ENCODE measurements at places on chromosomes 1 and 21.

- no peaks in the 10 kb centered on the region for H3K27me3 ChIP-seq
- no peaks in the 10 kb centered on the region for H3K36me3 ChIP-seq
- peak overlapping the region; percentile 83 for H3K27ac ChIP-seq
Observed at GRCh38 chr1:84582802-84583587, 8.8 kb upstream of the CTBS start.

DNA sequence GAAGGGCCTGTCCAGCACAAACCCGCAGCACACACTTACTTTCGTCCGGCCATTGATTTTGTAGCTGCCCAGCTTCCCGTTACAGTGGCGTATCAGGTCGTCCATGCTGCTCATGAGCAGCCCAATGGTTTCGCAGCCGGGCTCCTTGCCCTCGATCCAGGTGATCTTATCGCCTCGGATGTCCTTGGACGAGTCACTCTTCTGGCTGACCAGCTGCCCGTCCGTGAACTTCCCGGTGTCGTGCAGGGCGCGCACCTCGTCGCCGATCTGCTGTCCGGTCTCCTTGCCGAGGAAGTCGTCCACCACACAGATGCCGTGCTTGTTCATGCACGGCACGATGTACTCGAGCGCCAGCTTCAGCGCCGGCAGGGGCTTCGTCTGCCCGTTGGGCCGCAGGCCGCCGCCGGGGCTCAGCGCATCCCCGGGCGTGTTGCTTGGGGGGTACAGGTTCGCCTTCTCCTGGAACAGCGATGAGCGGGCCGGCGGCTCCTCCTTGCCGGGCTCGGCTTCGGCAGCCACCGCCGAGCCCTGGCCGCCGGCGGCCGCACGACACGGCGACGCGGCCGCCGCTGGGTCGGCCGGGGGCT lies 1.0 kb downstream of the EGLN1 start:
- H3K27me3 ChIP-seq, result no peaks in the 10 kb centered on the region
- DNase-seq, result no peak
- peak overlapping the region; percentile 86 for H3K4me3 ChIP-seq
- peak overlapping the region; percentile 88 for H3K27ac ChIP-seq
- H3K4me1 ChIP-seq, result peaks cover 50% of the 10 kb centered on the region

- no peaks in the 10 kb centered on the region for H3K27me3 ChIP-seq
- no peak for DNase-seq
- H3K27ac ChIP-seq, result peak overlapping the region; percentile 95
- peaks cover 36% of the 10 kb centered on the region for H3K4me1 ChIP-seq
Observed at GRCh38 chr1:61337441-61337951, 255.1 kb downstream of the NFIA start.

- H3K27me3 ChIP-seq, result peaks cover 66% of the 10 kb centered on the region
- peaks cover 11% of the 10 kb centered on the region for H3K4me1 ChIP-seq
- no peak overlapping the region for H3K4me3 ChIP-seq
- no peak overlapping the region for H3K27ac ChIP-seq
- no peak for DNase-seq
- H3K36me3 ChIP-seq, result no peaks in the 10 kb centered on the region
Observed at GRCh38 chr1:213979751-213980586, 7.8 kb upstream of the PROX1 start.

DNA sequence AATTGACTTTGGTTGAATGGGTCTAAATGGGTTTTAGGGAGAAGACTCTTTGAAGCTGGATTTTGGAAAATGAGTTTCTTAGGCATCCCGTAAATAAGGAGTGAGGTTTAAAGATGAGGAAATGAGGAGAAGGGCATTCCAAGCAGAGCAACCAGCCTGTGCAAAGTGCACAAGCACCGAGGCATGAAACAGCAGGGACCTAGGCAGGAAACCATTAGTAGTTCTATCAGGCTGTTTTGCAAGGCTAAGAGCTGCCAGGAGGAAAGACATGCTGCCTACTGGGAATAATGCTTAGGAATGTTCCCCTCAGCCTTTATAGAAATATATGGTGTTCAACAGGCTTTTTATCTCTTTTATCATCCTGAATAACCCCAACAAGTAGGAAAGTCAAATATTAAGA lies 153.1 kb upstream of the FGGY start:
- no peak for DNase-seq
- H3K4me3 ChIP-seq, result no peak overlapping the region
- H3K27ac ChIP-seq, result peak overlapping the region; percentile 77
- H3K27me3 ChIP-seq, result no peaks in the 10 kb centered on the region
- H3K36me3 ChIP-seq, result no peaks in the 10 kb centered on the region

DNA sequence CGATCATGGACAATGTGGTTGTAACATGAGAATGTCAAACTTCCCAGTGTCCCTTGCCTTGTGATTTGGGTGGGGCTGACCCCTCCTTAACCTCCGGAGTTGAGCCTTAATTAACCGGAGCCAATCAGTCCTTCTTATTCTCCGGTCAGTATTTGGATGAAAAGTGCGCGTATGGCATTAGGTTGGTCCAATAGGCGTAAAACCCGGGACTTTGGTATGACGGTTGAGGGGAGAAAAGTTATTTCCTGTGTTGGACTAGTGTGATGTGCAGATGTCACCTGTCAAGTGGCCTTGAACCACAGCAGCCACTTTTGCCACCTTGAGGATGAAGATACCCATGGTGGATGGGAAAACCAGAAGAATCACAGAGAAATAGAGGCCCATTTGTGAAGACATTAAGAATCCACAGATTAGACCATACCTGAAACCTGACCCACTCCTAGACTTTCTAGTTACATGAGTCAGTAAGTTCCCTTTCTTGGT lies 5.1 kb downstream of the PAFAH2 start:
- peaks cover 8% of the 10 kb centered on the region for H3K4me1 ChIP-seq
- no peak for DNase-seq
- peaks cover 2% of the 10 kb centered on the region for H3K36me3 ChIP-seq
- no peak overlapping the region for H3K4me3 ChIP-seq
- H3K27ac ChIP-seq, result no peak overlapping the region

- DNase-seq, result no peak
- H3K36me3 ChIP-seq, result peaks cover 22% of the 10 kb centered on the region
- no peak overlapping the region for H3K4me3 ChIP-seq
Observed at GRCh38 chr1:229288516-229288915, 17.6 kb downstream of the RAB4A start.

GRCh38 chr1:23741609-23742008 lies 1.7 kb upstream of the ELOA start:
- H3K4me3 ChIP-seq, result peak overlapping the region; percentile 82
- no peak overlapping the region for H3K27ac ChIP-seq
- H3K27me3 ChIP-seq, result no peaks in the 10 kb centered on the region
- peaks cover 29% of the 10 kb centered on the region for H3K4me1 ChIP-seq
- DNase-seq, result no peak
- peaks cover 1% of the 10 kb centered on the region for H3K36me3 ChIP-seq

DNA sequence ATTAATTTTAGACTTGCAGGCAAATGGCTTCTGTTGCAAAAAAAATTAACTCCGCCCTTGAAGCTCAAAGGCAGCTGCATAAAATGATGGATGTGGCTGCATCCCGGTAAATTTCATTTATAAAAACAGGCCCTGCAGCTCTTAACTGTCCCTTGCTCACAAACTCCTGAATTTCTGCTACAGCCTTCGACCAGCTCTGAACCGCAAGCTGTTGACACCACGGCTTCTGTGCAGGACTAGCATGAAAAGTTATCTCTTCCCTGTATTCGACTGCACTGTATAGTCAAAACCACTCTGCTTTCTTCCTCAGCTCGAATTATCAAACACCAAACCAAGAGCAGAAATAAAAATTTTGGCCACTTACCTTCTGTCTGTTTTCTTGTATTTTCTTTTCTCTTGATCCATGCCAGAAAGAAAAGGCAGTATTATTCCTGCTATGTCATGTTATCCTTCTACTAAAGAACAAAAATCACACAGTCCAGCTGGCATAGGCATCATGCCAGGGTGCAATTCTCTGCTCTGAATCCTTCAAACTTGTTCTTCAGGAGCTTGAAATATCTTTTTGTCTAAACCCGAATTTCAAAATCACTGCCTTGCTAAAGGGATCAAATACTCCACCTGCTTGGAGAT lies 195.5 kb upstream of the NCAM2 start:
- no peaks in the 10 kb centered on the region for H3K36me3 ChIP-seq
- H3K27me3 ChIP-seq, result peaks cover 5% of the 10 kb centered on the region
- H3K4me1 ChIP-seq, result peaks cover 9% of the 10 kb centered on the region
- no peak for DNase-seq
- no peak overlapping the region for H3K4me3 ChIP-seq
- H3K27ac ChIP-seq, result no peak overlapping the region

DNA sequence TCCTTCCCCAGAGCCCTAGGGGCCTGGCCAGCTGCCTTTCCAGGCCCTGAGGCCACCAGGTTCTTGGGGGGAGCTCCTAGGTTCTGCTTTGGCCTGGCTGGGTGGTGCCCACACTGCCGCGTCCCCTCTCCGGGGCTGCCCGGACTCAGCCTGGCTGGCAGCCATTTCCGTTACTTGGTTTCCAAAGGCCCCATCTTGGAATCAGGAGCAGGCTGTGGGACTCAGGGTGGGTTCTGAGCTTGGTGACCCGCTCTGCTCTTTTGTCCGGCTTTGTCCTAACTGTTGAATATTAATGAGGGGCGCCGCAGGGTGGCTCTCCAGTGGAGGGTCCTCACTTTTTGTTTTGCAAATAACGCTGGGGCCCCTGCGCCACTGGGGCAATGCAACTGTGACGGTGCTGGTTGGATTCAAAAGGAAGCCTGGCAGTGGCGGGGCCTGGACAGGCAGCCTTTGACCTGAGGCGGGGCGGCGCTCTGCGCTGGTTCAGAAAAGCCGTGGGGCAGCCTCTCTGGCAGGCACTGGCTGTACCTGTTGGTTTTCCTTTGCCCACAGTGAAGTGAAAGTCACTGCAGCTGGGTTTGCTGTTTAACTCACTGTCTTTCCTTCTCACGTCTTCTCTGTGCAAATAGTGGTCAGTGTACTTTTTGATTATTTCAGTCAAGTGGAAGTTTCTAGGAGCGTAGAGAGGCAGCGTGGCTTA lies 20.2 kb downstream of the SKI start:
- no peak overlapping the region for H3K4me3 ChIP-seq
- H3K27me3 ChIP-seq, result no peaks in the 10 kb centered on the region
- peaks cover 61% of the 10 kb centered on the region for H3K4me1 ChIP-seq
- peak overlapping the region; percentile 59 for H3K27ac ChIP-seq
- DNase-seq, result no peak

GRCh38 chr1:178209935-178210334 lies 116.0 kb downstream of the RASAL2 start:
- H3K27ac ChIP-seq, result no peak overlapping the region
- H3K27me3 ChIP-seq, result no peaks in the 10 kb centered on the region
- no peaks in the 10 kb centered on the region for H3K4me1 ChIP-seq
- H3K36me3 ChIP-seq, result peaks cover 39% of the 10 kb centered on the region

DNA sequence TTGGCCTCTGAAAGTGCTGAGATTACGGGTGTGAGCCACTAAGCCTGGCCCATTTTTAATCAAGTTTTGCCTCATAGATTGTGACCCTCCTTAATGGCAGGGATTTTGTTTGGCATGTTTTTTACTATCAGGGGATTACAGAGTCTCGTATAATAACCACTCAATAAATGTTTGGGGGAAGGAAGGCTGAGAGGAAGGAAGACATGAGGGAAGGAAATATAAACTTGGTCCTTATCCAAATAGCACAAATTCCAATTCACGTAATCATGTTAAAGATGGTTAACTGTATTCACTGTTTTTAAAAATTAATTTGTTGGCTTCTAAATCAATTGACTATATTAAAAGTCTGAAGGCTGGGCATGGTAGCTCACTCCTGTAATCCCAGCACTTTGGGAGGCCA lies 30.9 kb upstream of the SERTAD4 start:
- no peaks in the 10 kb centered on the region for H3K36me3 ChIP-seq
- no peak overlapping the region for H3K4me3 ChIP-seq
- no peak overlapping the region for H3K27ac ChIP-seq
- H3K4me1 ChIP-seq, result peaks cover 2% of the 10 kb centered on the region
- no peak for DNase-seq
- H3K27me3 ChIP-seq, result no peaks in the 10 kb centered on the region

- H3K27me3 ChIP-seq, result no peaks in the 10 kb centered on the region
- H3K4me1 ChIP-seq, result no peaks in the 10 kb centered on the region
- peaks cover 2% of the 10 kb centered on the region for H3K36me3 ChIP-seq
- no peak overlapping the region for H3K27ac ChIP-seq
- no peak overlapping the region for H3K4me3 ChIP-seq
Observed at GRCh38 chr1:68470388-68470970, 20.7 kb upstream of the RPE65 start.

- H3K4me1 ChIP-seq, result peaks cover 2% of the 10 kb centered on the region
- no peaks in the 10 kb centered on the region for H3K27me3 ChIP-seq
- no peak overlapping the region for H3K27ac ChIP-seq
Observed at GRCh38 chr1:116020668-116021272, 44.5 kb downstream of the SLC22A15 start.

DNA sequence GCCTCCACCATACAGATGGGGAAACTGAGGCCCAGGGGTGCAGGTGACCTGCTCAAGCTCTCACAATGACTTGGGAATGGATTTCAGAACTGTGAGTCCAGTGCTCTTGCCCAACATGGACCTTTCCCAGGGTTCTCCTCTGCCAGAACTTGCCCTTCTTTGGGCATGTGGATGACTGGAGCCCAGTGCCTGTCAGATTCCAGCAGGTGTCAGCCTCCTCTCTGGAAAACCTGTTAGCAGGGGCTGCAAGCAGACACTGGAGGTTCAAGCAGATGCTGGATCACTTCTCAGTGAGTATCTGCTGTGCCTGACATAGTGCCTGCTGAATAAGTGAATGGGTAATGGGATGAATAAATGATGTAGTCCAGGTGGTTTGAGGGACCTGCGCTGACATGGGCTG lies 314.2 kb upstream of the POU3F1 start:
- H3K4me3 ChIP-seq, result no peak overlapping the region
- H3K27me3 ChIP-seq, result peaks cover 16% of the 10 kb centered on the region
- H3K4me1 ChIP-seq, result no peaks in the 10 kb centered on the region
- no peak for DNase-seq
- H3K36me3 ChIP-seq, result no peaks in the 10 kb centered on the region

DNA sequence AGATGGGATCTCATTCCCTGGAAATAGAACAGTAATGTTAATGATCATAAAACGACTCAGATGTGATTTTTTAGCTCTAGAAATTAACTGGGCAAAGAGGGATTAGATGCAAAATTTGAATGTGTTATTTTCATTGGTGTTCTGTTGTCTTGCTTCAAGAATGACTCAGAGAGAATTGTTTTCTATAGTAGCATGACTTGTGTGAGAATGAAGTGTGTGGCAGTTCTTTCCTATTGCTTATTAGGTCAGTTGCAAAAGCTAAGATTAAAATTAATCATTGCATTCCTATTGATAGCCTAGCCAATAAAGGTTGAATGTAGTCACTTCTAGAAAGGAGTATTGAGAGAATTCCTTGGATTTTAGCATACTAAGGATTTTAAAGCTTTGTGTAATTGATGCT lies 22.9 kb downstream of the SPEN start:
- no peak for DNase-seq

- no peak overlapping the region for H3K4me3 ChIP-seq
- H3K36me3 ChIP-seq, result no peaks in the 10 kb centered on the region
- H3K4me1 ChIP-seq, result no peaks in the 10 kb centered on the region
- peaks cover 3% of the 10 kb centered on the region for H3K27me3 ChIP-seq
Observed at GRCh38 chr1:240005997-240006650, 85.6 kb upstream of the FMN2 start.

GRCh38 chr1:244187310-244187709 lies 136.2 kb downstream of the ZBTB18 start:
- H3K4me3 ChIP-seq, result no peak overlapping the region
- H3K27ac ChIP-seq, result no peak overlapping the region
- no peaks in the 10 kb centered on the region for H3K27me3 ChIP-seq
- peak; percentile 75 for DNase-seq
- H3K36me3 ChIP-seq, result no peaks in the 10 kb centered on the region

Data from osteocyte (in vitro differentiated cells).